ENCODE measurements at places on chromosomes 1 and 21.
A peak's percentile ranks its signal among the peaks of the same experiment; 100 is the strongest.

DNA sequence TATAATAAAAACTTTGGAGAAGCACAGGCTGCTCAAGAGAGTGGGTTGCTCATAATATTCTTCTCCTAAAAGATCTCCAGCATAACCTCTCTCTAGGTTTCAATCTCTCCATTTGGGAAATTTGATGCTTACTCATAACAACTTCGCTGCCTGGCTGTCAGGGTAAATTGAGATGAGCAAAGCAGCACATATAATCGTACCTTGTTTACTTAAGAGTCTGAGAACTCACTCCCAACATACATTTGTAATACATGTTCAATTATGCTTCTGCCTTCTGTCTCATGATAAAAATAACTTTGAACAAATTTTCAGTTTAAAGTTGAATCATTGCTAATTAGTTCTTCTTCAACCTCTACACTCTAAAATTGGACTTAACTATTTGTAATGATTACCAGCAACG is 68.9 kb downstream of the DUSP10 start:
- no peak for DNase-seq

DNA sequence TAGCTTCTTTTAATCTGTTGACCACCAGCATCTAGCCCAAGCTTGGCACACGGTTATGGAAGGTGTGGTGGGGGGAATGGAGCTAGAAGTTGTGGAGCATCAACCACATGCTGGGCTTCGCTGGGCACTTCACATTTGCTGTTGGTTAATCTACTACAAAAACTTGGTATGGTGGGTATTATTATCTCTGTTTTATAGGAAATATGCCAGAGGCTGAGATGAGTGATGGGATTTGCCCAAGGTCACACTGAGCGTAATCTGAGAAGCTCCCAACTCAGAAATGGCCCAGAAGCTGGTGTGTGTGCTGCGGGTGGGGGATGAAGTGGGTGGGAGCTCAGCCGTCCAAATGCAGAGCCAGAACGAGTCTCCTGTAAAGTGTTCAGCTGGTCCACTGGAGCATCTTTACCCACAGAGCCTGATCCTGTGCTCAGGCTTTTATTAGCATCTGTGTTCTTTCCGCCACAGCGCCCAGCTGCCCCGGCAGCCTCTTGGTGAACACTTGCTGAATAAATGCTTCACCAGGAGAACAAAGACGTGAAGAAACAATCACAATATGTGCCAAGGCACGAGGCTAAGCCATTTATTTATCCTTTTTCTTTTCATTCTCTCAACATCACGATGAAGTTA is 98.6 kb upstream of the JUN start:
- DNase-seq: no peak

GRCh38 chr1:235650341-235651169 is 971 bp upstream of the GNG4 start:
- no peak for DNase-seq

GRCh38 chr1:93459126-93459525 is 11.2 kb downstream of the FNBP1L start:
- no peak for DNase-seq

GRCh38 chr1:27097484-27097917 is 57.4 kb downstream of the SLC9A1 start:
- peak; percentile 66 for DNase-seq

- no peak for DNase-seq
These were observed 91.7 kb upstream of the IVNS1ABP start for GRCh38 chr1:185408700-185409270.
